ENCODE measurements at places on chromosomes 4 and X. TPM values are rescaled to one million over a fixed set of nuclear protein-coding genes. Genes with fewer than 3 reads are reported as not detected.

DNA sequence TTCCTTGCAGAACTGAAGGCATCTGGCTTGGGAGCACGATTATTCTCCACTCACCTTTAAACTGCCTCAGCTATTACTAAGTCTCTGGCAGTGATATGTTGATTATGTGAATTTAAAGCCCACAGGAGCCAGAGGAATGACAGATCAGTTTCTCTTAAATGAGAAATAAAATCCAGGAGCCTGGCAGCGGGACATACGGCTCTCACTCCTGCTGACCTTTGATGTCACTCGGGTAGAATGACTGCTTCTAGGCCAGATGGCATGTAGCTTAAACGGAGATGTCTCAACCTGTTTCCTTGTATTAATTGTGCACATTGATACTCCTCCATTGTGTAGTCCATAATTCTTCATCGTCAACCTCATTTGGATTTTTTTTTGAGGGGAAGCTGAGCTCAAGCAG lies 4.0 kb upstream of the CBLL2 start:
- DNase-seq, result no peak

- DNase-seq, result no peak
Observed at GRCh38 chrX:9707306-9708033, 58.2 kb downstream of the GPR143 start.

DNA sequence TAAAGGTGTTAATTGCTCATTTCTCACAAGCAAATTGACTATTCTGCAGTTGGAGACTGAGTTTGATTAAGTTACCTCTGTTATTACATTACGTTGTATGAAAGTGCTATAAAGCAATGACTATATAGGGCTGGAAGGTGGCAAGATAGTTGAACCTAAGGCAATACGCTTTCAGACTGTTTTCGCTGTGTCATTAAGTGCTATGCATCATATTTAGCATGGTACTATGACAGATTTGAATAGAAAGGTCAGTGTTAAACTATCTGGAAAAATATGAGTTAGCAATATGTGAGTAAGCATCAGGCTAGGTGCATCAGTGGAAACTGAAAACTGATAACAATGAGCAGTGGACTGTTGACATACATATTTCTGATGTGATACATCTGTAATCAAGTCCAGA lies 206.0 kb upstream of the ARHGAP24 start:
- no peak for DNase-seq

The RHOH gene
- total RNA-seq, result not detected

- DNase-seq, result no peak
Observed at GRCh38 chrX:130715299-130715698, 187.7 kb downstream of the ENOX2 start.

DNA sequence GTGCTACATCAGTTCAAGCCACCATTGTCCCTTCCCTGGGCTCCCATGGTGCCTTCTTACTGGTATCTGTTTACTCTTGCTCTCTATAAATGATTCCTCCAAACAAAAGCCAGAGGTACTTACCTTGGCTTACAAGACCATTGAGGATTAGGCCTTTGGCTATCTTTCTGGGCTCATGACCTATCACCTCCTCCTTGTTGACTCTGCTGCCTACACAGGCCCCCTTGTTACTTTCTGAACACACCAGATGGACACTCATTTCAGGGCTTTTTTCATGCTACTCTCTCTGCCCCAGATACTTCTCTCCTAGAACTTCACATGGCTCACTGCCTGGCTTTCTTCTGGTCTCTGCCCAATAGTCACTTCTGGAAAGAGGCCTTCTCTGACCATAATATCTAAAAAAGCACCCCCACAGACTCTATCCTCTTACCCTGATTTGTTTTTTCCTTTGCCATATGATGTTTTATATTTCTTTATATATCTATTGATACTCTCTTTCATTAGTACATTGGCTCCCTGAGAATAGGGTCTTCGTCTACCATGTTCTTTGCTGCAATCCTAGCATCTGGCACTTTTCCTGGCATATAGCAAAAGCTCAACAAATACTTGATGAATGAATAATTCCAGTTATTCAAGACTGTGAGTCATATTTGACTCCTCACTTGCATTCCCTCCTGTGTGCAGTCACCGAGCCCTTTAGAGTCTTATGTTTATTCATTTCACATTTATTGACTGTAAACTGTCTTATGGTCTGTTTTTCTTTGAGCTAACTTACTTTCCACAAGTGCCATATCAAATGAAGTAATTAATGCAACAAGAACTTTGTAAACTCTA lies 27.1 kb upstream of the TAPT1 start:
- DNase-seq, result peak; percentile 50

The XAGE2 gene
- not detected for total RNA-seq

The THAP9 gene
- 3.5 TPM for total RNA-seq

GRCh38 chrX:108833993-108834392 lies 97.6 kb upstream of the IRS4 start:
- no peak for DNase-seq

GRCh38 chr4:82721819-82722423 lies 76.7 kb downstream of the SCD5 start:
- DNase-seq, result peak; percentile 18

- DNase-seq, result no peak
Observed at GRCh38 chr4:67700116-67700737, 728 bp downstream of the UBA6 start.

The PRRG3 gene
- not detected for total RNA-seq

The P2RY4 gene
- total RNA-seq, result 0.65 TPM

- DNase-seq, result no peak
Observed at GRCh38 chrX:72604705-72605104, 32.1 kb upstream of the HDAC8 start.

DNA sequence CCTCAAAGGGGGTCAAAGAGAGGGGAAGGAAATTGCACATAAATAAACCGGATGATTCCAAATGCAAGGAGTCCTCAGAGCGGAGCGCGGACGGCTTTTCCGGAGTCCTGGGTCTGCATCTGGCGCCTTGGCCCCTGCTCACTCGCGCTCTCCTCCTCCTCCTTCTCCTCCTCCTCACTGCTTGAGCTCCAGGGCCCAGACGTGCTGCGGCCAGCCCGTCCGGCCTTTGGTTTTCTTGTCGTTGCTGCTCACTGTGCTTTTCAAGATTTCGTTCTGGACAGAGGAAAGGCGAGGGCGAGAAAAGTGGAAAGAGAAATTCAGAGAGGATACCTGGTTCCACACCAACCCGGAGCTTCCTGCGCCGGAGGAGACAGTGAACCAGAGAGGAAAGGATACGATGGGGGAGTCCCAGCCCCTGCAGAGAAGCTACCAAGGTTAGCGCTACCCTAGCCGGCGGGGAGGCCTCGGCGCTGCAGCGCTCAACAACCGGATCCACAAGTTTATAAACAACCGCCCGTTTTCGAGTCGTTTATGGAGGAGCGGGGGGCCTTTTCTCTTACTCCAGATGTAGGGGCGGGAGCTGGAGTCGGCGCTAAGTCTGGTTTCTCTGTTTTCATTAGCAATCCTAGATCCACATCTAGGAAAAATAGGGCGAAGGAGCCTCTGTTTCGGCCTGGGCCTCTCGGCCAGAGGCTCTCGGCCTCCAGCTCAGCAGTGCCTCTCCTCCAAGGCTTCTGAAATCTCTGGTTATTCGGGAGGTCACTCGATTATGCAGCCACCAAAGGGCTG lies 2.7 kb downstream of the HAND2 start:
- DNase-seq, result no peak

The GLRA3 gene
- 0.39 TPM for total RNA-seq

The PCSK1N gene
- not detected for total RNA-seq

The SYTL5 gene
- total RNA-seq, result not detected

The CT83 gene
- total RNA-seq, result not detected

GRCh38 chr4:84110040-84110439 lies 389.1 kb downstream of the NKX6-1 start:
- no peak for DNase-seq

The TMPRSS11B gene
- total RNA-seq, result not detected

DNA sequence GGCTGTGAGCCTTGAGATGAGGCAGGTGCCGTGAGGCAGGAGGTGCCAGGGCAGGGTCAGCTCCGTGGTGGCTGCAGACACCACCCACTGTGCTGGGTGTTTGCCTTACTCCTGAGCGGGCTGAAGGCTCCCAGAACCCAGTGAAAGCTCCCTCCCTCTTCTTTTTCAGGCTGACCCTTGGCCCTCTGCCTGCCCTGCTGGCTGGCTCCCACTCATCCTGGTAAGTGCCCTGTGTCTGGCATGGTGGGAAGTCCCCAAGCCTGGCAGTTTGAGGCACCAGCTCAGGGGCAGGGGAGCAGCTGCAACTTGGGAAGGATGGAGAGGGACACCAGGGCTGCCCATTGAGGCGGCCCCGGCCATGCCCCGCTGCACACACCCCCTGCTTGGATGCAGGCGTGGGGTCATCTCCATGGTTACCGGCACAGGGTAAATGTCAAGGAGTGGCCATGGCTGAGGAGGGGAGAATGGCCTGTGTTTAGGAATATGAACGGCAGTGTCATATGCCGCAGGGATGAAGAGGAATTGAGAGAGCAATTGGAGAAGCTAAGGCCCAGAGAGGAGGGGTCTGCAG lies 16.8 kb downstream of the SH3BP2 start:
- DNase-seq, result no peak

GRCh38 chrX:11209798-11210414 lies 83.3 kb upstream of the AMELX start:
- DNase-seq, result no peak

DNA sequence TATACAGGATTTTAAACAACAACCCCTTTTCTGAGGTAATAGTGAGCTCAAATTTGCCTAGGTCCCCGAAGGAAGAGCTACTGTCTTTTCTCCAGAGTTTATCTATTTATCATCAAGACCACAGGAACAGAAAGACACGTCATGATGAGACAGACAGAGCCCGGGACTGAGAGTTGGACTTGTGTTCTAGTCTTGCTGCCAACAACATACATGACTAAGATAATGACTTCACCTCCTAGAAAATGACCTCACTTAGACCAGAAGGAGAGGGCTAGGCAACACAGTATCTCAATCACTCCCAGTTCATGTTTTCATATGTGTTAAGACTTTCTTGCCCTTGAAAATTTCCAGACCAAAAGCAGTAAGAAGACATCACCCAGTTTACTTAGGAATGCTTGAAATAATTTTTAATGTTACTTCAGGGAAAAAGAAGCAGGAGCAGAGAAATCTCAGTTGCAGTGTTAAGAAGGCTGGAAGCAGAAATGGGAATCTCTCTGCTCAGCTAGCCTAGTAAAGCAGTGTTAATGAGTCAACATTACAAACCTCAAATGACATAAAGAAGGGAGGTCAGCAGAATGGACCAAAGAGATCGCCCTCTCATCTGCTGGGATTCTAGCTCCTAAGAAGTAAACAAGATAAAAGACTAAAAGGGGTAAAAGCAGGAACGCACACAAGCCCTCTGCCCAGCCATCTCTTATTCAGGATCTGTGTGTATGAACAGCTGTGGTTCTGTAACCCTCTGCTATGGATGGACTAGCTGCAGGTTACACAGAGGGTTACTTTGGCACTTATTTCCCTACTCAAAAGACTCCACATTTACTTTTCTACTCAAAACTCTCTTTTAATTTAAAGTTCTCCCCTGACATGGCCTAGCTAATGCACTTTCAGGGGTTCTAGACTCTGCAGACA lies 24.8 kb downstream of the PDGFC start:
- no peak for DNase-seq

- no peak for DNase-seq
Observed at GRCh38 chr4:8128100-8128856, 30.3 kb downstream of the ABLIM2 start.

The TMEM128 gene
- total RNA-seq, result 21.4 TPM

The MAGEA6 gene
- total RNA-seq, result 116 TPM

The ZNF185 gene
- total RNA-seq, result 40.6 TPM

GRCh38 chrX:97639526-97639925 lies 755.8 kb downstream of the RPA4 start:
- DNase-seq, result no peak

DNA sequence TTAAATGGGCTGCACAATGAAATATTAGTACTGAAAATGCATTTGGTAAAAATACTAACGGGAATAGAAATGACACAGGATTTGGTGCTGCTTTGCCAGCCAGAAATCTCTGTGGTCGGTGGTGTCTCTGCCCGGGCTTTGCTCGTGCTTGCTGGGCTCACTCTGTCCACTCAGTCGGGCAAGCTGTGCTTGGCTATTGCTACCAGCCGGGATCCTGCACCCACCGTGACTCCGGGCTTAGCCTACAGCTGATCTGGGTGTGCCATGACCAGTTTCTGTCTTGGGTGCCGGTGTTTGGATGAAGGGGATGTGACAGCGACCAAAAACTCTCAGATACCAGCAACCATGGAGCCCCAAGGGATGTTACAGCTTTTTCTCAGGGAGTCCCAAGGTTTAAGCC lies 487.7 kb downstream of the TECRL start:
- DNase-seq, result no peak

DNA sequence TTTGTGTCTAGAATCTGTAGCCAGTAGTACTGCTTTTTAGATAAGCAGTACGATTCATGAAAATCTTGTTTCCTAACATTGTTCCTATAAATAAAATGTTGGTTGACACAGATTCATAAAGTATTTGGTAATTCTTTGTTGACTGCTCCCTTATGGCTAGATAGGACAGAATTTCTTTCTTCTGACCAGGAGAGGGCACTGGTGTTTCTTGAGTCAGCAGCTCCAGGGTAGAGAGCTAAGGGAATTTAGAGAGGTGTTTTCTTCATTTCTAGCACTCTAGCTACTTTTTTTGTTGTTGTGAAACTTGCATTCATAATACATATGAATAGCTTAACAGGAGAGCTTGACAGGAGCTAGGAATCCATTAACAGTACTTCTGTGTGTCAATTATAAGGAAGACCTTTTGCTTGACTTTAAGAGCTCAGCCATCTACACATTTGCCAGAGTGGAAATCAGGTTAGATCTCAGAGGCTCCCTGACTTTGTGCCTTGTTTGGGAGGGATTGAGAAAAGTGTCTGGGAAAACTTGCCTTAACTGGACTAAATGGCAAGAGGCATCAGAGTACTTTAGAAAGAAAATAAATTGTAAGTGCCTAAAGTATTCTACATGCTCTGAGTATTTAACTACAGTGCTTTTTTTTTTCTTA lies 756.1 kb downstream of the SH3BGRL start:
- no peak for DNase-seq

DNA sequence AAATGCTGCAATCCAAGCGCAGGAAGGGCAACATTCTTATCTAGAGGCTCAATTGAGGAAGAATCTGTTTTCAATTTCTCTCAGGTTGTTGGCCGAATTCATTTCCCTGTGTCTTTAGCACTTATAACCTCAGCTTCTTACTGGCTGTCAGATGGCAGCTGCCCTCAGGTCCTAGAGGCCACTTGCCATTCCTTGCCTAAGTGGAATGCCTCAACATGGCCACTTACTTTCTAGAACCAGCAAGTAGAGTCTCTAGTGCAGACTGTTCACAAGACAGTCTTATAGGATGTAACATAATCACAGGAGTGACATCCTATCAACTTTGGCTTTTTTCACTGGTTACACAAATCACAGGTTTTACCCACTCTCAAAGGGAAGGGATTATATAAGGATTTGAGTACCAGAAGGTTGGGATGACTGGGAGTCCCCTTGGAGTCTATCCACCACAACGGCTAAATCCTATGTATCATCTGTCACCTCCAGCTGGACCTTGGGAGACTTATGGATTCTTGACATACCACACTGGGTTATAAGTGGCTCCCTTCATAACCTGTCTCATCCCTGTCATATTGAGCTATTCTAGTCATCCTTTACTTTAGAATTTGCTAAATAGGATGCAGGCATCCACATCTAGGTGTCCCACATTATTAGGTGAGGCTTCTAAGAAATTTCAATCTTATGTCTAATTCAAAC lies 297.9 kb upstream of the CTSO start:
- DNase-seq, result no peak
